Anterior cingulate cortex (tissue), 58 donors: ENCODE measurements at places on chromosomes 5 and 9.

DNA sequence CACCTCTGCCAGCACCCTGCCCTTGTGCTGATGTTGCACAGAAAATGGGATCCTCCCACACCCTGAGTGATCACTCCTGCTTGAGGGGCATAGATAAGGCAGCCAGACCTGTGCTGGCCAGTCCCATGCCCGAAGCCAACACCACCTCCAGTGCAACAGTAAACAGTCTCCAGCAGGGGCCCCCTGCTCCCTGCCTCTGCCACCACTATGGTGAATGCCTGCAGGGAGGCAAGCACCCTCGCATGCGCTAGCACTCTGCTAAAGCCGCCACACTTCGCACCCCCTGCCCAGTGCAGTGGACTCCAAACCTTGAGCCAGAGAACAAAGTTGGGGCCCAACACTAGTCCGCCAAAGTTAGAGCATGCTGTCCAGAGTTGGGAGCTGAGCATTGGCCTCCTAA, 118.7 kb downstream of the PJA2 start:
- DNase-seq = no peak

GRCh38 chr9:134617246-134617645, 24.4 kb upstream of the COL5A1 start:
- DNase-seq = no peak

GRCh38 chr9:109098171-109098959, 21.4 kb downstream of the TMEM245 start:
- DNase-seq = no peak

- no peak for DNase-seq
Observed at GRCh38 chr5:65084795-65085515, 316.2 kb downstream of the CWC27 start.

- no peak for DNase-seq
Observed at GRCh38 chr5:87393331-87393730, 19.4 kb downstream of the CCNH start.

DNA sequence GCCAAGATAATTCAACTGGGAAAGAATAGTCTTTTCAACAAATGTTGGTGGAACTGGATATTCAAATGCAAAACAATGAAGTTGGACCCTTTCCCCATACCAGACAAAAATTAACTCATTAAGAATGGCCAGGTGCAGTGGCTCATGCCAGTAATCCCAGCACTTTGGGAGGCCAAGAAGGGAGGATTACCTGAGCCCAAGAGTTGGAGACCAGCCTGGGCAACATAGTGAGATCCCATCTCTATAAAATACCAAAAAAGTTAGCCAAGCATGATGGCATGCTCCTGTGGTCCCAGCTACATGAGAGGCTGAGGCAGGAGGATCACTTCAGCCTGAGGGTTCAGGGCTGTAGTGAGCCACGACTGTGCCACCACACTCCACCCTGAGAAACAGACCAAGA, 24.2 kb downstream of the SERINC5 start:
- DNase-seq = no peak

DNA sequence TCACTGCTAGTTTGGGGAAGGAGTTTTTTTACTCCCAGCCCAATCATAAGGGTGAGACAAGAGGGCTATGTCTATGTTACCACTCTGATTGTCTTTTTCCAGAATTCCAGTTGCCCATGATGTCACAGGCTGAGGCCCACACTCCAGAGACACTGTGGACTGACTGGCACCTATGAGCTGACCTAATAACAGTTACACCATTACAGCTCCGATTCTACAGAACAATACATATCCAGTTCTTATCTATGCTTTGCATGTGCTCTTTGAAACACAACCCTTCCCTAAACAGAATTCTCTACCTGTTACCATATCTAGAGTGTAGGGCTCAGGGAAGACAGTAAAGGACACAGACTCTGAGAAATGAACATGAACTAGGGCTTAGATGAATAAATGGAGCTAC, 45.7 kb upstream of the ALDOB start:
- no peak for DNase-seq

DNA sequence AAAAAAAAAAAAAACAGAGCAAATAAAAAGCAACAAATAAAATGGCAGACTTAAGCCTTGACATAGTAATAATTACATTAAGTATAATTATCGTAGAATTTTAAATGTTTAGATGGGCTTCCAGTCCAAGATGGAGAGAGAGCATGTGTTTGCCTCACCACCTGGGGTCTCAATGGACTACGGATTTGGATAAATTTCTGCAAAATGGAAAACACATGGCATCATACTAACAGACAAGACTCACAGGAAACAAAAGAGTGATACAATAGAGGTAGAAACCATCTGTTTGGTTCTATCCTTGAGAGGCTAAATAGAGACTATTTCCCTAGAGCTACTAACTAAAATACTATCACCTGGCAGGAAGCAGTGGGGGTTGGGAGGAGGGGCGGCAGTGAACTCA, 144.3 kb downstream of the MUSK start:
- DNase-seq = no peak

DNA sequence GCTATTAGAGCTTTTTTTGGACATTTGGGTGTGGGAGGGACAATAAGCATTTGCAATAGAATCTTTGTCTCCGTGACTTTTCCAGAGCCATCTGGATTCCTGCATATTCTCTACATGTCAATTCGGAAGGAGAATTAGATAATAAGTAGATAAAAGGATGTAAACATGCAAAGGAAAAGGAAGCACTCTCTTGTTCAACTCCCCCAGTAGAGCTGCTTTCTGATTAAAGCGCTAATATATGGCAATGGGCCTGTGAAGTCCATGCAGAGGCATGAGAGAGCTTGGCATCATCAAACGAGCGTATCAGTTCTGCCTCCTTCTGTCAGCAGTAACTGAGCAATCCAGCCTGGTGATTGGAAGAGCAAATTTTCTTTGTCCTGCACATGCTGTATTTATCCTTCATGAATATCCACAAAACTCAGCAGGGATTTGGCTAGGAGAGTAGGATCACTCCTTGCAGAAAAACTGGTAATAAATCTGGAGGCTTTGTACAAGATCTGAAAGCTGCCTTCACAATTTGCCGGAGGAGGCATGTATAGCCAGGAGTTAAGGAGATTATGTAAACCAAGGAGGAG, 1752.9 kb downstream of the MAT2B start:
- DNase-seq = peak; percentile 6

- DNase-seq = no peak
Observed at GRCh38 chr5:31607546-31607945, 31.4 kb upstream of the PDZD2 start.

GRCh38 chr5:32989815-32990214, 278.7 kb downstream of the NPR3 start:
- no peak for DNase-seq

GRCh38 chr5:170451747-170452365, 52.0 kb upstream of the KCNIP1 start:
- no peak for DNase-seq

GRCh38 chr9:82781921-82782392, 281.0 kb downstream of the RASEF start:
- DNase-seq = no peak

- DNase-seq = no peak
Observed at GRCh38 chr9:125008599-125008998, 67.7 kb upstream of the GOLGA1 start.

- no peak for DNase-seq
Observed at GRCh38 chr5:42522783-42523182, 99.5 kb downstream of the GHR start.

DNA sequence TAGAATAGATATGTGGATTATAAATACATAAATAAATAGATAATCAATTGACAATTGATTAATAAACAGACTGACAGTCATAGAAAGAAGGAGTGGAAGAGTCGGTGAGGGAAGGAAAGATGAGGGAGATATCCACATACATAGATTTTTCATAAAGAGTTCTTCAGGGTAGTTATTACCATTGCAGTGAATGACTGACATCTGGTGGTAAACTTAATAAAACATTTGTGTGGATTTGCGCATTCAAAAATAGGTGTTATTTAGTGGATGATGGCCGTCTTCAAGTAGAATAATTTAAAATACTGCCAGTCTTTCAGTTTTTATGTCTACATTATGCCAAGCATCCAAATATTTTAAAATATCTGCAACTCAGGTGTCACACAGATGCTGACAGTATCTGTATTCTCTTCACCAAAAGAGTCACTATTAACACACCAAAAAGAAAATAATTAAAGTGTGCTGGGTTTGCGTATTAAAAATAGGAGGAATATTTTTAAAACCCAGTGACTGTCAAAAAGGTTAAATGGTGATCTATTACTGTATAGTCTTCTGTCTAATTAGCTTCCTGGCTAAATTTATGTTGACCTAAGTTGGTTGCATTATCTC, 78.8 kb downstream of the GIN1 start:
- no peak for DNase-seq

DNA sequence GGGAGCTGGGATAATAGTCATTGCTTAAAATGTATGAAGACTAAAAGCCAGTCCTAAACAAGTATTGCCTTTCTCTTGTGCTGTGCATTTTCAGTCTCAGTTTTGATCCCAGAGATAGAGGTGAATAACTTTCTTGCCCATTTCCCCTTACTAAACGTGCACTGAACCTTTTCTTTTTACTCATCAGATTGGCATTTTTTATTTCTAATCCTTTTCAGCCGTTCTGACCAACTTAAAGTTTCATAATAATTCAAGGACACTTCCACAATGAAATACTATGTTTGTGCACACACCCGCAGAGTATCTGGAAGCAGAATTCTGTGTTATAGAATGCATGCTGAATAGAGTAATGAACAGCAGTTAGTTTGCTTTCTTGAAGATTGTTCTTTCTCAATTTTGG, 343.6 kb downstream of the LRRC70 start:
- DNase-seq = no peak

DNA sequence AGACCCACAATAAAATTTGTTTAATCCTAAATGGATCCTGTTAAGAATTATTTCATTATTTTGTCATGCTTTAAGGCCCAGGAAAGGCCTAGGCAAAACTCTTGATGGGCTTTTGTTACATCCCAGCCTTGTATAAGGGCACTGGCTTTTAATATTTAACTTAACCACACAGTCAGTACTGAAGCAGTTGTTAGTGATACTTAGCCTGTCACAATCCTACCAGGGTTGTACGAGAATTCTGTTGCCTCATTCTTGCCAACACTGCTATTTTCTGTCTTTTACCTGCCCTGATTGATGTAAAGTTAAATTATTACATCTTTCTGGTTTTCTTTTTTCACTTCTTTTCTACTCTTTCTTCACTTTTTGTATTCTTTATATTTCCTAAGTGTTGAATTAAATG, 10.9 kb downstream of the ZNF169 start:
- DNase-seq = no peak

- DNase-seq = no peak
Observed at GRCh38 chr9:78144008-78144381, 91.9 kb upstream of the CEP78 start.

- no peak for DNase-seq
Observed at GRCh38 chr9:112337547-112337946, 4.1 kb upstream of the PTBP3 start.

DNA sequence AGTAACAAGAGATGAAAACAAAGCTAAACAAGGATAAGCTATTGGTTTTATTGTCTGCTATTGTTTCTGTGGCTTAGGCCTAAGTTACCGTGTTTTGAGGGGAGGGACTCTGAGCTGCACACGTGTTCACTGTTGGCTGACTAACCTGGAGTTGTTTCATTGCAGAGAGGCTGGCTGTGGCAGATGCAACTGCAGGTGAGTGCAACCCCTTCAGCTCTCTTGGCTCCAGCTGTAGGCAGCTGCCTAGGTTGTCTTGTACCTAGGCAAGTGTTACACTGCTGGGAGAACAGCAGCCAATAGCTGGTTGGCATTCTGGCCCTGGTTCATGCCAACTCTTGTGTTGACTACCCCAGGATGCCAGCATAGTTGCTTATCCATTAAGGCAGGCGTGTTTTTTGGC, 17.6 kb upstream of the MATR3 start:
- DNase-seq = no peak

GRCh38 chr9:4662108-4662988, at the start of gene PLPP6:
Gene PLPP6, plus strand, starts transcription at chr9:4662294. Its CDS starts 82 bp downstream, at chr9:4662376.
- DNase-seq = peak; percentile 79

DNA sequence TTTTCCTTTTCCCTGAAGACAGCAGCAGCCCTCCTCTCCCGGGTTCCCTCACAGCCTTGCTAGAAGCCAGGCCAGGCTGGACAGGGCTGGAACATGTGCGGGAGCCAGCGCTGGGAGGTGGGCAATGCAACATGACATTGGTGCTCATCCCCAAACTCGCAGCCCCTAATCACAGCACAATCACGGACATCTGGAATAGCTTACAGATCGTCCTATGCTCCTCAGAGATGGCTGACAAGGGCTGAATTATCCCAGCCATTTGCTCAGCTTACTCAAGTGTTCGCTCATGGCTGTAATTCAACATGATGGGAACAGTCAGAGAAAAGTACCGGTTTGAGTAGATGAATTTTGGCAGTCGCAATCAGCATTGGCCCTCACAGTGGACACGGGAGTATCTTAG, 49.8 kb downstream of the FSTL4 start:
- DNase-seq = no peak

GRCh38 chr5:127275641-127276193, 14.9 kb upstream of the MEGF10 start:
- DNase-seq = no peak

- no peak for DNase-seq
Observed at GRCh38 chr5:130077007-130077406, 172.7 kb downstream of the CHSY3 start.

DNA sequence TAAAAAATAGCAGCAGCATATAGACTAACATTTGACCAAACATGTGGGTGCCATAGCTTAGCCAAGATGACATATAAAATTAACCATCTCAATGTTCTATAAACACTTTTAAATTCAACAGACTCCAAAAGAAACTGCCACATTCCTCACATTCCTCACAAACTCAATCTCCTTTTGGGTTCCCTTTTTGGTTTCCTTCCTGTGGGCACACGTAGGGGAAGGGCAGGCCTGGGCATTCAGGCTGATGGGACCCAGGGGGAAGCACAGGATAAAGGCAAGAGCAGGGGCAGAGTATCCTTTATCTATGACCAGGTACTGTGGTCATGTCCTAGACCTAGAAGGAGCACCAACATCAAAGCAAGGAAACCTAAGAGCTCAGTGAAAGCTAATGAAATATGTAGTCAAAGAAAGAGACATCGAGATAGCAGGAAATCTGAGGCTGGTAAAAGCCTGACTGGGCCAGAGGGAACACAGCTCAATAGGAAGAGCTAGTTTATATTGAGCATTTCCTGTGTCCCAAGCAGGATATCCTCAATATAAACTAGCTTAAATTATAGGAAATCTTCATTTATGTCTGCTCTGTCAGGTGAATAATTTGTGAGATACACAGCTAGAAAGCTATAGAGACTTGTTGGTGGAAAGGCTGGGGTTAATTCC, 13.6 kb upstream of the ERAP1 start:
- DNase-seq = no peak
